Activated CD4-positive, alpha-beta T cell treated with anti-CD3 and anti-CD28 coated beads for 24 hours (primary cell): ENCODE measurements at places on chromosomes 7 and 10.

DNA sequence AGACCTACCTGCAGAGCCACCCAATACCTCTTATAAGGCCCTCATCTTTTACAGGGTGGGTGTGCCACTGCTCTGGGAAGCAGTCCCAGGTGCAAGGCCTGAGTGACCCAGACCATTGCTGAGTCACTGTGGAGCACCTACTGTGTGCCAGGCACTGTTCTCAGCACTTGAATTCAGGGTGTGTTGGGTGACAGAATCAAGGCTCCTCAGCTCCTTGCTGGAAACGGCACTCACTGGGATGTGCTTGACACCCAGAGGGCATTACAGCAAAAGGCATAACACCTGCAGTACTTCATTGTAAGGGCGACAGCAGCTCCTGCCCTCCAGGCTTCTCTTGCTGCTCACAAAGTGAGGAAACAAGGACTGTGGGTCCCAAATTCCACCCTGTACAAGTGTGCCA, 7.1 kb downstream of the CAMK2B start:
- no peak for DNase-seq

DNA sequence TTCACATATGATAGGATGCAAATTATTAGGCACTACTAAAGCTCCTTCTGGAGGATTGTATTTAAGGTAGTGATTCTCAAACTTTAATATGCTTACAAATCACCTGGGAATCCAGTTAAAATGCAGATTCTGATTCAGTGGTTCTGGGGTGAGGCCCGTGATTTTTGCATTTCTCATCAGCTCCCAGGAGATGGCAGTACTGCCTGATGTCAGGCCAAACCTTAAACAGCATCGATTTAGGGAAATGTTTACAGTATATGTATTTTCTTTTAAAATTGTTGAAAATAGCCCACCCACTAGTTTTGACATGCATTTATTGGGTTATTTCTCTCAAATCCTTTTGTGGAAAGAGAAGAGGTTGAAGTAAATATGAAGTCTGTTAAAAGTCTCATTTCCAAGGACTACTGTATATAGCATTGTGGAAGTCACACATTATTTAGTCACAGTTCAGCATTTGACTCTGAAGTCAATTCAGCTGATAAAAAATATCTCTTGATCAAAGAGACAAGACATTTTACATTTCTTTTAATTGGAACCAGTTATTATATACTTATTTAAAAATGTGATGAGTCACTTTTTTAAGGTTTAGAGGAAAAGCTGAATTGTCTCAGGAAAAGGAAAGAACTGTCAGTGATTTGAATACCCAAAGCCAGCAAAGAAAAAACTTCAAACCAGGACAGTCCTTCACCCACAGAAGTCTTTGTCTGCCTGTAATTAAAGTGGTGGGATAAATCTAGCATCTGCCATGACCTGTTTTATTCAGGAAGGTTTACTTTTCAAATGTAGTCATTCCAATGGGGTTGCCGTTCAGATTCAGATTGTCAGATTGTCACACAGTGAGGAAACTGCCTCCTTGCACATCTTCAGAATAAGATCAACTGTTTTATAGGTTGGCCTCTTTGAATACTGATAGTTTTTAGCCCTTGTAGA, 21.1 kb upstream of the HBP1 start:
- no peak for DNase-seq

DNA sequence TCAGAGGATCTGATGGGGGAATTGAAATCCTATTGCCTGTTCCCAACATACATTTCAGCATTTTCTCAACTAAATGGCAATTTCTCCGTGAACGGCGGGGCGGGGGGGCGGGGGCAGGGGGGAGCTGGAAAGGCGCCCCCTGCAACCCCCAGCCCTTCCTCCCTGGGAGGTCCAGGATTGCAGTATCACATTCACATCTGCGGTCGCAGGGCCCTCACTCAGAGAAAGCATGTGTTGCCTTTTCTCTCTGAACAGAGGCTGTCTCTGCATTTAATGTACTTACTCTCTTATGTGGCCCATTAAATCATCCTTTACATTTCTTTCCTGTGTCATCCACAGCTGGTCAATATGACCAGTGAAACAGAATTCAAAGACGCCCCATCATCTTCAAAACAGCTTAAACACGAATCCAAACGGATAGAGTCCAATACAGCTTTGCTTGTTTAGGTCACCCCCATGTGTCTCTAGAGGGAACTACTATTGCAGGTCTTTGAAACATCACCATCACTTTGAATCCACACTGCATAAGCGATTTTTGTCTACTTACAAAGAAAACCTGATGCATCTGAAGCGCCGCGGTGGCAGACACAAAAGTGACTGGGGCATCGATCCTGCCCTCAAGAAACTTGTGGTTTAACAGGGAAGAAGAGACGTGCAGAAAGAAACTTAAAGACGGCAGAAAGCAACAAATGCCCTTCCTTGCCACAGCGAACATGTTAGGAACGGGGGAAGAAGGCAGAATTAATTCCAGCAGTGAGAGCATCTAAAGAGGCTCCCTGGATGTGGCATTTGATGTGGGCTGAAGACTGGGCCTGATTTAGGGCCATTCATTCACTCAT, 17.0 kb upstream of the ECHDC3 start:
- DNase-seq = no peak

GRCh38 chr7:41292487-41292886, 410.4 kb downstream of the INHBA start:
- DNase-seq = no peak

GRCh38 chr10:76784076-76784475, 853.5 kb downstream of the KCNMA1 start:
- DNase-seq = no peak

DNA sequence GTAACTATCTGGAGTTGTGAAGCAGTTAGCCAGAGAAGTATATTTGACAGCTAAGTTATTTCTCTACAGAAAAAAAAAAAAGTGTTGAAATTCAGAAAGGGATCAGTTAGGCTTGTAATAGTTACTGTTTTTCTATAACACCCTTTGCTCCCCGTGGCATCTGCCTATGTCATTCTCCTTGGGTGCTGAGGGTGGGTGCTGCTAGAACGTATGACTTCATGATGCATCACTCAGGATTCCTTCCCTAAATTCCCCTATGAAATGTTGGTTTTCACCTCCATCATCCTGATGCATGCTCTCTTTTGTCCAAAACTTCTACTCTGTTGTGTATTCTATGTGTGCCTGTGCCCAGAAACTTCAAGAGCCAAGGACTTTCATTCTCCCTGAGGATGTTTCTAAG, 536.4 kb downstream of the GRM8 start:
- no peak for DNase-seq

GRCh38 chr10:68625316-68625921, 65.3 kb downstream of the TET1 start:
- no peak for DNase-seq

- DNase-seq = no peak
Observed at GRCh38 chr10:127720903-127721302, 16.1 kb upstream of the FOXI2 start.

GRCh38 chr7:98252425-98253054, 508 bp upstream of the TECPR1 start:
- no peak for DNase-seq
